ENCODE measurements at places on chromosomes 6 and 20. TPM values are rescaled to one million over a fixed set of nuclear protein-coding genes. Genes with fewer than 3 reads are reported as not detected.

GRCh38 chr6:9461188-9461587 lies 953.7 kb downstream of the TFAP2A start:
- DNase-seq, result peak; percentile 53

GRCh38 chr6:35148167-35148741 lies 7.1 kb upstream of the TCP11 start:
- no peak for DNase-seq

The PRR18 gene
- not detected for total RNA-seq

The SIRPB2 gene
- not detected for total RNA-seq

DNA sequence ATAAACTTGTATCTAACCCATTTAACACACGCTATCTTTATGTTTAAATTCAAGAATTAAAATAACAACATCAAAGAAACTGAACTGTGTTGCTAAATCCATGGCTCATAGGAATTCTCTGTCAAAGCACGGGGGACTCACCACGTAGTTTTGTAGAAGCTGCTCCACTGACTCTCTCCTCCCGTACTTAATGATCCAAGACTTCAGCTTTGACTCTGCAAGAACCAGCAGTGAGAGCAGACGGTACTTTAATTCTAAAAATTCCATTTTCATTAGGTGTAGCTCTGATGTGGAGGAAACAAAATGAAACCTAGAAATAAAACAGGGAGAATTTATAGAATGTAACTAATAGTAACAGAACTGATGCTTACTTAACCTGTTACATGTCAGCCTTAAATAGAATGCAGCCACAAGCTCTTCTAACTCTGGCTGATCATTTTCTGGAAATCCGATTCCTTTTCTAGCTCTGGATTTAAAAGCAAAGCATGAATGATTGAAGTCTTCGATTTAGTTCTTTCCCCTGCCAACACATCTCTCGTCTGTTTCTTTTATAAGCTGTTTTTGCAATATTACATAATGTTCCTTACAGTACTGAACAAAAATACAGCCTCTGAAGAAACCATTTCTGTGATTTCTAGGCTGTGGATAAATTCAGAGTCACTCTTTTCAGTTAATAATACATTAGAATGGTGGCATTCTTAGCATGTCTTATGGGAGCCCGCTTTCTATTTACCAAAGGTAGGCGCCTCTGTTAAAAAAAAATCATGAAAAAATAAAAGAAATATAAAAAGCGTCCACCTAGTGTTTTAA lies 165.5 kb downstream of the SYNE1 start:
- DNase-seq, result no peak

DNA sequence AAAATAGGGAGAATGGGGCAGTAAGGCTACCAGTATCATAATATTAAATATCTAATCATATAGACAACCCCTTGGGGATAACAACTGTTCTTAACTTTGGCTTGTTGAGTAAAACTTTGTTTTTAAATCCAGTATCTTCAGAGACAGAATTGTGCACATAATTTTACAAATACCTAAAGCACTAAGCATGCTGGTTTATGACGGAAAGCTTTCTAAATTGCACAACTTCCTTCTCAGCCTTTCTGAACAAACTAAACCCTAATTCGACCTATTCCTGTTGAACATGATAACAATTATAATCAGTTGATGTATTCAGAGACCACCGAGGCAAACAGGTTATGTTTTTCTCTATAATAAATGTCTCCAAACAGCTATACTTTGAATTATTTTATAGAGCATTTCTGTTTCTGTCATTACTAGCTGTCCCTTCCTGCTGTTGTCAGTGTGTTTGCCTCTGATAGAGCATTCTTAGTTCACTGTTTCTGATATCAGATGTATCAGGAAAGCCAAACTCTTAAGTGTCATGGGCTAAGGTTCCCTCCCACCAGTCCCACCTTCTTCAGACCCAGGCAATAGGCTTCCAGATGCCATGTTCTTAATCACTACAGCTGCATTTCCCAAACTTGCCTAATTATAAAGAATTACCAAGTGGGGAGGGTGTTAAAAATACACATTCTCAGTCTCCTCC lies 8.7 kb downstream of the ZHX3 start:
- DNase-seq, result no peak

DNA sequence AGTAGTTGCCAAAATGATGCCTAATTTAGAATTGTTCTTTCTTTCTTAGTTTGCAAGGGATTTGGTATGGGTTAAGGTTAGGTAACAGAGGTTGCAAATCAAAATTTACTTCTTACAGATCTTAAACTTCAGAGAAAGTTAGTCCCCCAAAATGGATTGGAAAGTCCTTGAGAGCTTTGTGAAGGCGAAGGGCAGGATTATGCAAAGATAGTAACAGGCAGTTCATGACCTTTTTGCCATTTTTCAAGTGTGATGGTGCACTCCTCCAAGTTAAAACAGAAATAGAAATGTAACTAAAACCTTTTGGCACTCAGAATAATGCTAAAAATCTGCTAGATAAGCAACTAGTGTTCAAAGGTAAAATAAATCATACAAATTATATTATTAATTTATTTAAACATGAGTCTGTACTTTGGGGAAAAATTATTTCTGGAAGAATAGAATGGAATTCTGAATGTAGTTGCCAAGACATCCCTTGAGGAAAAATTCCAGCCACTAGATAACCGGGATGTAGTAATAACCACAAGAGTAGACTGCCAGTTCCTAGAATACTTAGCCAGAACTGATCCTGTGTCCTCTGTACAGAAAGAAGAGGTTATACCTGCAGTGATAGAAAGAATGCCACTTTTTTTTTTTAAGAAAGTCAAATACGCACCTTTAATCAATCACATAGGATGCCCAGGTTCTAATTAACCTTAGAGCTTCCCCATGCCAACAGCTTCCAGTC lies 31.8 kb upstream of the DAAM2 start:
- DNase-seq, result no peak

The FLRT3 gene
- total RNA-seq, result 56.1 TPM

The HLA-DQA1 gene
- total RNA-seq, result not detected

DNA sequence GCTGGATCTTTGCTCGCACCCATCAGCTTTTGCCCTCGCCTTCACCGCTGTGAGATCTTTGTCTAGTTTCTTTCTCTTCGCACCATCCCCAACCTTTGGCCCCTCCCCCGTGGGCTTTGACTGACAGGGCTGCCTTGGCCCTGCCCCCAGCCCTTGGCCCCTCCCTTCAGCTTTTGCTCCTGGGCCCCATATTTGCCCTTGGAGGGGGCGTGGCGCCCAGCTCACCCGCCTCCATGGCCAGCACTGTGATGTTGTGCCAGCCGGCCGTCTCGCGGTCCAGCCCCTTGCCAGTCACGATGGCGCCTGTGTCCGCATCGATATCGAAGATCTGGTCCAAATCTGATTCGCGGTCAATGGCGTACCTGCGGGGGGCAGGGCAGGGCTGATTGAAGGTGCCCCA lies 81.1 kb downstream of the CD40 start:
- DNase-seq, result no peak

DNA sequence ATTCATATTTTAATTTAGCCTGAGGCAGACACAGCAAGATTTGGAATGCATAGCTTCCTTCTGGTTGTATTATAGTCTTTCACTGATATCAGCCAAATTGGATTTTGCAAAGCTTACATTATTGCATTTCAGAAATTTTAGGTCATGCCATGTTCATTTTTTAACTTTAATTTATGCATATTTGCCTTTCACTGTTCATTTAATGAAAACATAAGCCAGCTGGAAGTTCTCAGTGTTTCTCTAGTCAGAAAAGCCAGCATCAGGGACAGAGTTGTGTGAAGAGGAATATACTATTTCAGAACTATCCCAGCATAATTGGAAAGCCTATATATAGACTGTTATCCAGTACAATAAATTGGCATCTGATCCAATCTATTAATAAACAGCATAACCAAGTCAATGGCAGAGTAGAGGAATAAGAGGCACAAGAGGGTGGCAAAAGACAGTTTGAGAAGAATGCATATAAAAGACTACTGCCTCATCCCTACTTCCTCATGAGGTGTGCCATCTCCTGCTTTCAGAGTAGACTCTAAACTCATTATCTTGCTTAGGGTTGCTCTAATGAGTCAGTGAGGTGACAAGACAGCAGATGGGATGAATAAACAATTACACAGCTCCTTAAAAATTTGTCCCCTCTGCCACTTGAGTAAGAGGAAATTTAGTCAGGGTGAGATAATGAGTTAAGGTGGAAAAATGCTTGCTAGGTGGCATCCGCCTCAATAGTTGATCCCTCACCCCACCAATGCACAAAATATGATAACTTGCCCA lies 159.8 kb upstream of the HCRTR2 start:
- no peak for DNase-seq

GRCh38 chr6:83781506-83781905 lies 71.7 kb upstream of the RIPPLY2 start:
- no peak for DNase-seq

GRCh38 chr6:116476002-116476678 lies 15.0 kb downstream of the CALHM6 start:
- DNase-seq, result no peak

DNA sequence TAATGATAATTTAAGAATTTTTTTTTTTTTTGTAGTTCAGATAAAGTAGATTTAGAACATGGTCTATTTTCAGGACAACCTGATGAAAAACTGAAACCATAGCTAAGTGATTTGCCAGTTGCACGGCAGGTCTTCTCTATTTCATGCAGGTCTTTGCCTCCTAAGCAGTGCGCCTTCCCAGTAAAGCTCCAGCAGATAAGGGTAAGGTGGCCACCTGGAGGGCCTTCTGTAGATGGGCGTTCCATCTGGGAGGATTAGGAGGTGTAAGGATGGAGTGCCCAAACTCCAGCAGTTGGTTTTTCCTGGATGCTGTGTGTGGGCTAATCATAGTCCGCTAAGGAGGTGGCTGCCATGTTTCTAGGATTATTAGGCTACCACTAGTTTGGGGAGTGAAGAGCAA lies 107.1 kb downstream of the ARID1B start:
- DNase-seq, result no peak

- no peak for DNase-seq
Observed at GRCh38 chr6:110699780-110700179, 115.5 kb downstream of the CDK19 start.

DNA sequence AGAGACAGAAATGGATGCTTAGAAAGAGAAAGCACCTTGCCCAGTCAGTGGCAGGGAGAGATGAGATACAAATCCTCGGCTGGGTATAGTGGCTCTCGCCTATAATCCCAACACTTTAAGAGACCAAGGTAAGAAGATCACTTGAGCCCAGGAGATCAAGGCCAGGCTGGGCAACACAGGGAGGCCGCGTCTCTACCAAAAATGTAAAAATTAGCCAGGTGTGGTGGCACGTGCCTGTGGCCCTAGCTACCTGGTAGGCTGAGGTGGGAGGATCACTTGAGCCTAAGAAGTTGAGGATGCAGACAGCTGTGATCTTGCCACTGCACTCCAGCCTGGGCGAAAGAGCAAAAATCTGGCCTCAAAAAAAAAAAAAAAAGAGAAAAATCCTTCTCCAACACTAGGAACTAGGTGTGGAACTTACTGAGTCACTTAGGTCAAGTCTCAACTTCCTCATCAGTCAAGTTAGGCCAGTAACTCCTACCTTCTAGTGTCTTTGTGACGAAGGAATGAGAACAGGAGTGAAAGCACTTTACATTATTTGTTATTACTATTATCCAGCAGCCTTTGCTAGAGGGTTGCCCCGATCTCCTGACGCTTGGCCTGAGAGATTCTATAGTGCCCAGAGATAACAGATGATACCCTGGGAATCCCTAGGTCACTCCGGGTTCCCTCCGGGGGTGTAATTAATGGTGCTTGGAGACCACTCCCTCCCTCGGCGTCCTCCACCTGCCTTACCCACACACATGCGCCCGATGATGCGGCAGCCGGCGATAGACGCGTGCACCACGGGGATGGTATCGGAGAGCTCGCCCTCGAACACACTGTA lies 918 bp downstream of the EIF6 start:
- DNase-seq, result no peak

GRCh38 chr20:3933218-3933617 lies 44.0 kb downstream of the PANK2 start:
- no peak for DNase-seq

DNA sequence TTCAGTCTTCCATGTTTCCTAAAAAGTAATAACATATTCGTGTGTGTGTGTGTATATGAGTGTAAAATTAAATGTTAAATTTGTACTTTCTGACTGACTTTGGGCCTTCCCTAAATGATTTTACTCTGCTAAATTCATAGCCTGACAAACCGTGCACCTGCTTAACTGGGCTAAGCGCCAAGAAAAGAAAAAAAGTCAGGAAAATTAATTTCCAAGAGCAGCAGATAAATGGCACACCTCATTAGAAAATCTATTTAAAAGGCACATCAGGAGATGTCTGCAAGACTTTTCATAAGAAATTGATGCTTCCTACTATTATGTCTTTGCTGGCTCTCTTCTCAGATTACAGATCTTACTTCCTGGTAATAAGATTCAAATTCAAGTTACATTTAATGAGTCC lies 72.4 kb downstream of the TRDN start:
- DNase-seq, result no peak

DNA sequence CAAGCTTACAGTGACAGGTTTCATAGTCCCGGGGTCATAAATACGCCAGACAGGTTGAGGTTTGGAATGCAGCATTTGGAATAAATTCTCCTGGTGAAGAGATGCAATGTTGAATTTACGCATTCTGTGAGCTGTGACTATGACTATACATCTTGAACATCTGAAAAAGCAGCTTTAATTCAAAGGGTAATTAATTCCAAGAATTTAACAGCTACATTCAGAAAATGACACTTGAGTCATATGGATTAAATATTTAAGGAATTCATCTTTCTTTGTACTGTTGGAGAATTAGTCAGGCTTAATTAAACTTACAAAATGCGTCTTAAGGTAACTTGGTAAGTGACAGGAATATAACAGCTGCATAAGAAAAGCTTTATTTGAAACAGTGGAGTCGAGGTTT lies 74.7 kb downstream of the ESR1 start:
- DNase-seq, result no peak

DNA sequence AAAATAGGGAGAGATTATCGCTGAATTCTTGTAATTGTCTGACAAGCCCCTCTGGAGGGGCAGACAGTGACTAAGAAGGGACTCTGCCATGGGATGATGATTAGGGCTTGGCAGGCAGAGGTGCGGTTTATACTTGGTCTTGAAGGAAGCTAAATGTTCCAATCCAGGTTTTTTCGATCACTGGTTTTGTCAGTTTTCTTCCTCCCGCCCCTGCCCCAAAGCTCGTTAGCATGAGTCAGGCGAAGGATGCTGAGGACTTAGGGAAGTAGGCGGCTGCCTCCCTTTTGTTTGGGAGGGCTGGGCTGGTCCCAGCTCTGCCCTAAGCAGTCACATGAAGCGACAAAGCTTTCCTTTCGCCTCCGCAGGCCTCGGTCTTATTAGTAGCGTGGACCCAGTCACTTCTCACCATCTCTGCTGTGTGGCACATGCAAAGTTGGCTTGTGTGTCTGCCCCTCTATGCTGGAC lies 314.2 kb downstream of the CDC5L start:
- DNase-seq, result no peak

DNA sequence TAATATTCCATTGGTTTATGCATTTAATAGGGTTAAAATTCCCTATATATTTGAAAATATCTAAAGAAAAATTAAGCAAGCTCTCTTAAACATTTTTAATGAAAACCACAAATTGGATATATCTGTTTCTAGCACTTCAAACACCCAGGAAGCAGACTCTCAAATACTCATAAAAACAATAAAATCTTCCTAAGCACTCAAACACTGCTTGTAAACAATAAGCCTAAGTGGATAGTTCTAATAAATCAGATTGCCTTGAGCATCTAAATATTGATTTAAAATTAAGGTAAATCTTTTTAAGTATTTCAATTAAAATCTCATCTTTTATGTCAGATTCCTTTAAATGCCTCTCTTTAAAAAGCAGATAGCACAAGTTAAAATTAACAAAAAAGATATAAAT lies 254.4 kb downstream of the KCNQ5 start:
- DNase-seq, result no peak

The PM20D2 gene
- total RNA-seq, result 16.9 TPM

All from Caki2 (cell line).